Astrocyte of the cerebellum (primary cell): ENCODE measurements at places on chromosomes 16 and 17.

DNA sequence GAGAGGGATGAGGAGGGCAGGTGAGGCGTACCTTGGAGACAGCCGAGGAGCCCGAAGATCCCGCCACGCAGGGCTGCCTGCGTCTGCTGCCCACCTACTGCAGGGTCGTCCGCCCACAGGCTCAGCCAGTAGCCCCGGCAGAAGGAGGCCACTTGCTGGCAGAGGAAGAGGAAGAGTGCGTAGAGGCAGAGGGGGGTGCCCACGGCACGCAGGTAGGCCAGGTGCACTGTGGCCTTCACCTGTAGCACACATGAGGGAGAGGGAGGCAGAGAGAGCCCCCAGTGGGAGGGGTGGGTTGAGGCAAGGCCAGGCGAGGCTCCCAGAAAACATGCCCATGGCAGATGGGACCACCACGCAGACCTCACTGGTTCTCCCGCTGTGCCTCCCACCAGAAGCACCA is 53.7 kb downstream of the ABCC6 start:
- no peak for DNase-seq

DNA sequence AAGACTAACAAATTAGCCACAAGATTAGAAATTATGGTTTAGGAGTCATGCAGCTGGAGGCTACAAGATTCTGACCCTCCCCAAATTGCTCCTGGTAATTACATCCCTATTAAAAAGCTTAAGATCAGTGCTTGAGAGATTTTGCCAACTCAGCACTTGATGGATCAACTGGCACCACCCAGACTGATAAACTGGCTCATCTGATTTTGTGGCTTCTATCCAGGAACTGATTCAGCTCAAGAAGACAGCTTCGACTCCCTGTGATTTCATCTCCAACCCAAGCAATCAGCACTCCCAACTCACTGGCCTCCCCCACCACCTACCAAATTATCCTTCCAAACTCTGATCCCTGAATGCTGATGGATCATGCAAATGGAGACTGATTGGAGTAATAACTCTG is 94.8 kb downstream of the TNFRSF13B start:
- no peak for DNase-seq

DNA sequence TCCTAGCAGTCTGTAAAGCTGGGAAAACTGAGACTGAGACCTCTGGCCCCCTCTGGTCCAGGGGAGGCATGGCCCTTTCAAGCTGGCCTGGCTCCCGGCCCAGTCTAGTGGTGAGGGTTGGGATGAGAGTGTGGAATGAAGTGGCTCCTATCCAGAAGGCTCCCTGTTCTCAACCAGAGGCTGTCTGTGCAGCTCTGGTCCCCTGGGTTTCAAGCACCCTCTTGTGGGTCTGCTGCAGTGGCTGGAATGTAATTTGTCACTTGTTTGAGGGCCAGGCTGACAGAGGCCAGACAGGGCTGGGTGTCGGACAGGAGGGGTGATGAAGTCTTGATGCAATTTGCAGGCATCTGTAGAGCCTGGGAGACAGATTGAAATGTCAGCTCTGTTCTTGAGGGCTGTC is 22.1 kb upstream of the PHF12 start:
- DNase-seq = peak; percentile 79

DNA sequence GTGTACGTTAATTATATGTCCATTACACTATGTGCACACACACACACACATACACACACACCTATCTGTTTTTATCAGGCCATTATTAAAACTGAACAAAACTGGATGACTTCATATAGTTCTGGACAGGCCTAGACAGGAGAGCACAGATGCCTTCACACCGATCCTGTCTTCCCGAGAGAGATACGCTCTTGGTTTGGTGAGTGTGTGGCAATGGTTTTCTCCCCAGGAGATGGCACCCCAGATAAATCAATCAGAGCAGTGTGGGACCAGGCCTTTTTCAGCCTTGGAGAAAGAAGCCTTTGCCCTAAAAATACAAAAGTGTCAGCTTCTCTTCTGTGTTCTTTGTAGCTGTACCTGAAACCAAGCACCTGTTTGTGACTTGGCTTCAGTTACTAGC is 83.7 kb downstream of the CPPED1 start:
- DNase-seq = no peak

GRCh38 chr17:29723278-29724047 is 100.8 kb upstream of the CORO6 start:
- no peak for DNase-seq

DNA sequence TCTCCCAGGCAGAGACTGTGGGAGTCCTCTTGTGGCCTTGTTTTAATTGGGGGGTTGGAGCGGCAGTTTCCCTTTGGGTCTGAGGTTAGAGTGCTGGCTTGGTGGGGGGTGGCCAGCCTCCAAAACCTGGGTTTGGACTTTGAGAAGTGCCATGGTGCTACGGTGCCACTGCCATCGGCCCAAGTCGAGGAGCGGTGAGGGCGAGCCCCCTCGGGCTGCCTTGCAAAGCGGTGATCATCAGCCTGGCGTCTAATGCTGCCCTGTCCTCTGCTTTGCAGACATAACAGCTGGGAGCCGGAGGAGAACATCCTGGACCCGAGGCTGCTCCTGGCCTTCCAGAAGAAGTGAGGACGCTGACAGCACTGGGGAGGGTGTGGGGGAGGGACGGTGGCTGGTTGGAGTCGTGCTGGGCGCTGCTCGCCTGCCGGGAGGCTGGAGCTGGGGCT is 1.2 kb downstream of the CBX2 start:
- DNase-seq = no peak

DNA sequence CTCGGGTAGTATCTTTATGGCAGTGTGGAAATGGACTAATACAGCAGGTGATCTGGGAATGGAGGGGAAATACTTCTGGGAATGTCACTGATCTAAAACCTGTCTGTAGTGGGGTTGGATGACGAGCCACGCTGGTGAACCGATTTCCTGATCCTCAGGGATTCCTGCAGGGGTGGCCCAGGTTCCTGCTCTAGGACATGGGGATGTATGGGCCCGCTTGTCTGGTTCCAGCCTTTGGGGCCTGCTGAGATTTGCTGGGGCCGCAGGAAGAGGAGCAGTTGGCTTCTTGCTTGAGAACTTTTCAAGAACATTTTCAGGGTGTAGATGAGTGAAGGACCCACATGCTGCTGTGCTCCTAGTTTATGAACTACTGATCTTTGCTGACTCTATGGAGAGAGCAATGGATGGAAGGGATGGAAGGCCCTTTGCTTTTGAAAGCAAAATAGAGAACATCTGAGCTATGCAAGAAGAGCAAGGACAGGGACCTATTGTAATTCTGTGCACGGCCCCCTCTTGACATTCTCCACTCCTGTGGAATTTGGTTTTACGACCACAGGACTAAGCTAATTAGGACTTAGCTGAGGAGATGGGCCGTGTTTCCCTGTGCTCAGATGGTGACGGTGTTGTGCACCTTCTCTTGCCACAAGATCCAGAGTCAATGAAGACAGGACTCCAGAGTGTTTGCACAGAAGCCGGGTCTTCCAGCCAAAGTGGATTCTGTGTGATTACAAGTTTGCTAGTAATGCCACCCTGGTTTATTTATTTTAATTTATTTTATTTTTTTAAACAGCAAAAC is 90.5 kb downstream of the SEC14L1 start:
- no peak for DNase-seq

DNA sequence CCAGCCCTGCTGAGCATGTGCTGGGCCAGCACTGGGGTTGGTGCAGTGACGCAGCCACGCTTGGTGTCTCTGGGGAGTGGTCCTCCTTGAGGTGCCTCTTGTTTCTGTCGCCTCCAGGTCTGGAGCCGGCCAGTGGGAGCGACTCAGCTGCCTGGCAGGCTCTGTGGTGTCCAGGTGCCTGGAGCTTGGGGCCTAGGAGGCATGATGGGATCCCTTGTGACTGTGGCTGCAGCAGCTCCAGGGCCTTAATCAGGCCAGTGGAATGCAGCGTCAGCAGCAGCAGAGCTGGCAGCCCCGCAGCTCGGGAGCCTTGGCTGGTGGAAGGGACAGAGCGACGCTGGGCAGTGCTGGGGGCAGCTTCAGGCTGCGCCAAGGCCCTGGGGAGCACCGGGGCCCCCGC is 74.7 kb upstream of the CIBAR2 start:
- DNase-seq = no peak

GRCh38 chr16:85649411-85650134 is 36.5 kb downstream of the GSE1 start:
- no peak for DNase-seq

GRCh38 chr16:12225806-12226465 is 249.4 kb downstream of the SNX29 start:
- DNase-seq = peak; percentile 9

DNA sequence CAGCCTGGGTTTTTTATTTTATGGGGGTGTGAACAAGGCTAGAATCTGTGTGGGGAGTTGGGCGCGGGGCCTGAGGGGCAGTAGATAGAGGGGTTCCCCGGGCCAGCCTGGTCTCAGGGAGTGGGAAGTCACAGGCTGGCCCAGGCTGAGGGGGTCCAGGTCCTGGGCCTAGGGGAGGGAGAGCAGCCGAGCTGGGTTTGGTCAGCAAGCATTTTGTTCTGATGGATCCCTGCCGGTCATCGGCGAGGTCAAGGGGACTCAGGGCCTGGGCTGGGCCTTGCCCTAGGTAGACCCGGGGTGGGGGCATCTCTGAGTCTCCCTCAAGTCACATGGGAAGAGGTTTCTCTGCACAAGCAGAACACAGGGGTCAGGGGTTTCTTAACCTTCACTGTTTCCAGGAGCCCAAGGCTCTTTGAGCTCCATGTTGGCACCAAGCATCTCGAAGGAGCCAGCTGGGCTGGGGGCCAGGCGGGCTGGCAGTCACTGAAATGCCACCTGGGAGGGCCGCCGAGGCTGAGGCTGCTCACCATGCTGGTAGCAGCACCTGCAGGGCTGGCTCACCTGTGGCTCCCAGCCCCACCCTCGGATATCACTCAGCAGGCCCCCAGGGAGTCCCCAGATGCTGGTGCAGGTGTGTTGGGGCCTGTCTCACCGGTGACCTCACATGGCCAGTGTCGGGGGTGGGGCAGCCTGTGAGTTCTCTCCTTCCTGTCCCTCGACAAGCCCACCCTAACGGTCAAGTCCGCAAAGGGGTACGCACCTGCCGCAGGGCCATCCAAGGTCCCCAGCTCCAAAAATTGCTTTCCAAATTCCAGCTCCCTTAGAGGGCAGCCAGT is 41.0 kb downstream of the SLC7A5 start:
- DNase-seq = no peak

GRCh38 chr16:71303938-71304337 is 14.7 kb upstream of the CMTR2 start:
- no peak for DNase-seq

- no peak for DNase-seq
Observed at GRCh38 chr17:82629748-82630147, 18.5 kb downstream of the WDR45B start.

DNA sequence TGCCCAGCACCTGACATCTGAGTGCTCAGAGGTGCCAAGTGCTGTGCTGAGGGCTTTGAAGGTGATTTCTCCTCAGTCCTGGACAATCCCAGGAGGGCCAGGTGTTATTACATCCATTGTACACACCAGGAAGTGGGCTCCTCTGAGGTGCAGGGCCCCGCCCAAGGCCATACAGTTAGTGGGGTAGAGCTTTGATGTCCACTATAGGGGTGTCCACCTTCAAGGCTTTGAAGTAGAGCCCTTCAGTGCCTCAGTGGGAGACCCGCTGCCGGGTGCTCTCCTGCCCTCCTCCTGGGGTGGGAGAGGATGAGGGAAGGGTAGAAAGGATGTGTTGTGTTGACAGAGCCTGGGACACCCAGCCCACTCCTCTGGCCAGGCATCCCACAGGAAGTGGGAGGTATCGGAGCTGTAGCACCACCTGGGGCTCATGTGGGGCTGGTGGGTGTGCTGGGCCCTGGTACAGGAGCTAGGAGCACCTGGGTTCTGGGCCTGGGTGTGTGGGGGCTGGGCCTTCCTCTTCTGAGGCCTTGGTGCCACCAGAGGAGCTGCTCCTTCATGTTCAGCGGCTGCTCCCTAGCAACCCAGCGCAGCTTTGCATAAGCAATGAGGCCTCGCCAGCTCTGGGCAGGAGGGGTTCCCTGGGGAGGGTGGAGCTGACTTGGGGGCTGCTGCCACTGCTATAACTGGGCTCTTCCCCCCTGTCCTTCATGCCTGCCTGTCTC is 7.4 kb downstream of the LASP1 start:
- no peak for DNase-seq

DNA sequence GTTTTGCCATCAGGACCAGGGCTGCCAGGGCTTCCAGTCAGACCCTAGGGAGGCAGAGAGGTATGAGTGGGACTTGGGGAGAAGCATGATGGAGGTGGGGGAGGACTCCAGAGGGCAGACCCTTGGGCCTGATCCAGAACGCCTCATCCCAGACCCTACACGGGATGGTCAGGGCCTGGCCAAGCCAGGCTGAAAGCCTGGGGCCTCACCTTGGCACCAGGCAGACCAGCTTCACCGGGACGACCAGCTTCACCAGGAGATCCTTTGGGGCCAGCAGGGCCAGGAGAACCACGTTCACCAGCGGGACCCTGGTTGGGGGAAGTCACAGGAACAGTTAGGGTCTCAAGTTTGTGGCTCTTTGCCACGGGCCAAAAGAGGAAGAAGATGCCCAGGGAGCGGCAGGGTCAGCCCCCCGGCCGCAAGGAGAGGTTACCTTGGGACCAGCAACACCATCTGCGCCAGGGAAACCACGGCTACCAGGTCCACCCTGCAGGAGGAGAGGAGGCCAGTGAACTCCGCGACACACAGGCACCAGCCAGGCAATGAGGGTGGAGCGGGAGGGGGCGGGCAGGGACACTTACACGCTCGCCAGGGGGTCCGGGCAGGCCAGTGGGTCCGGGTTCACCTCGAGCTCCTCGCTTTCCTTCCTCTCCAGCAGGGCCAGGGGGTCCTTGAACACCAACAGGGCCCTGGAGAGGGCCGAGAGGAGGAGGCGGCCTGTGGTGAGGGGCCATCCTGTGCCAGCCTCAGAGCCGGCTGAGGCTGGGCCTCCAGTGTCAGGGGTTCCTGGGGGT is 7.1 kb downstream of the COL1A1 start:
- DNase-seq = no peak

DNA sequence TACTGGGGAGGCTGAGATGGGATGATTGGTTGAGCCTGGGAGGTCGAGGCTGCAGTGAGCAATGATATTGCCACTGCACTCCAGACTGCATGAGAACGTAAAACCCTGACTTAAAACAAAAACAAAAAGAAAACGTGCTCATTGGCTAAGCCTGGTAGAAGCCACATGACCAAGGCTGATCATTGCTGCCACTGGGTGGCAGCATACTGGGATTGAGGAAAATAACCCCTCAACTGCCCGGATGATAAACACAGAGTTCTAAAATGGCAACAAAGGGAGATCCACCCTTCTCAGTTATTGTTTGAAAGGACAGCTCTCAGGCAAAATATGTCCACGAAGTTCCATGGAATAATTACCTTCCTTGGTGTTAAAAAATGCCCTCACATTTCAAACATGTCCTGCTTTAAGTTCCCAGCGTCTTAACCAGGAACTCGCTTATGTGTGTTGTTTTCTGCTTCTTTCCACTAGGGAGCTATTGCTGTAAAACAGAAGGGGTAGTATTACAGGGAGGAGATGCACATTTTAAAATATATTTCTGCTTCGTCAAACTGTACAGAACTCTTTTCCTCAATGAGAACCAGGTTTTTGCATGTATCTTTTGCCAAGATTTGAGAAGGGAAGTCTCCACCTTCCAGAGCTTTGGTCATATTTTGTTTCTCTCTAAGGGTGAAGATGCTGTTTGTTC is 675.3 kb downstream of the MAF start:
- no peak for DNase-seq
